ENCODE measurements at places on chromosomes 2 and 18. TPM values are rescaled to one million over a fixed set of nuclear protein-coding genes. Genes with fewer than 3 reads are reported as not detected.

DNA sequence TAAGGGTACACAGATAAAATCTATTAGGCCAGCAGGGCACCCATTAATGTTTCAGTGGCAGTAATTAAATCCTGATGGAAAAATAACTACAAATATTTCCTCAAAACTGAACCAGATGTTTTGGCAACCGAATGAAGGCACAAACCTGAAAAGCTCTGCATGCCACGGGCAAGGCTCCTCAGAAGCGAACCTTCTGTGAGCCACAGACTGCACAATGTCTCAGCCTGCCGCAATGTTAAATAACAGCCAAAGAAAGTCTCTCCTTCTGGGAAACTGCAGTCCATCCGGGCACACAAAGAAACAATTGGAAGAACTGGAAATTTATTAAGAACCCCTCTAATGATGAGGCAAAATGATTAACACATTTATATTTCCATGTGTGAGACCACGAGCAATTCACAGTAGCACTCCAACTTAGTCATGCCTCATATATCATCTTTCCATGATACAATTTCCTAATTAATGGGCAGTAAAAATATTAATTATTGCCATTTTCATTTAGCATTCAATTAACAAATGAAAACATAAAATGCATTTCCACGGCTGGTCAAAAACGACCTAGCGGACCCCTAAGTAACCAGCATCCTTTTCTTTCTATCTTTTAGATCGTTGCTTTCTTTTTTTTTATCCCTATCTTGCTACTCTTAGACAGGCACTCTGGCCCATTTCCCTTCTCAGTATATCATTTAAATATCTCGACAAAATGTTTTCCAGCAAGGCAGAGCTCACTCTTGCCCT, 237.5 kb downstream of the EPHA4 start:
- H3K4me1 ChIP-seq = no peaks in the 10 kb centered on the region
- no peak for DNase-seq
- peaks cover 3% of the 10 kb centered on the region for H3K27me3 ChIP-seq
- H3K27ac ChIP-seq = no peak overlapping the region
- H3K4me3 ChIP-seq = no peak overlapping the region
- H3K36me3 ChIP-seq = no peaks in the 10 kb centered on the region

UPP2 gene
- not detected for total RNA-seq

GRCh38 chr2:217832115-217832514, 170.7 kb downstream of the TNS1 start:
- H3K27ac ChIP-seq = no peak overlapping the region
- no peak overlapping the region for H3K4me3 ChIP-seq
- H3K4me1 ChIP-seq = no peaks in the 10 kb centered on the region
- DNase-seq = no peak
- peaks cover 2% of the 10 kb centered on the region for H3K27me3 ChIP-seq

NXPH2 gene
- not detected for total RNA-seq

DNA sequence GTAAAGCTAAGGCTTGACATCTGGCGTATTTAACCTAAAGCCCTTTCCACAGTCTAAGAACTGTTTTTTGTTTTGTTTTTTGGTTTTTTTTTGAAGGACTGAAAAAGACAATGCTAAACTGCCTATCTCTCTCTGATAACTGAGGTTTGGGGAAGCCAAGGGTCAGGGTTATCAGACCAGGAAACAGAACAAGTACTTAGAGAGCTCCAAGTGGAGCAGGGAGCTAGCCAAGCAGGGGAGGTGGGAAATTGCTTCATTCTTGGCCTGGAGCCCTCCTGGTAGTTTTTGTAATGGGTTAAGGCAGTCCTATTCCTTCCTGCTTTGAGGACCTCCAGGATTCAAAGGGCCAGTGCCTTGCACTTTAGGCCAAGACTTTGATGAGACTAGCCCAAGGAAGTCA, 154.3 kb upstream of the LTBP1 start:
- no peak for DNase-seq
- H3K4me3 ChIP-seq = no peak overlapping the region
- no peaks in the 10 kb centered on the region for H3K4me1 ChIP-seq

- no peak overlapping the region for H3K27ac ChIP-seq
- peaks cover 22% of the 10 kb centered on the region for H3K36me3 ChIP-seq
- no peak for DNase-seq
- H3K4me1 ChIP-seq = no peaks in the 10 kb centered on the region
These were observed 98.6 kb downstream of the NOL10 start for GRCh38 chr2:10591207-10591606.

GRCh38 chr2:105378276-105378840, 20.5 kb downstream of the FHL2 start:
- H3K27ac ChIP-seq = no peak overlapping the region
- no peak overlapping the region for H3K4me3 ChIP-seq
- no peak for DNase-seq
- H3K27me3 ChIP-seq = no peaks in the 10 kb centered on the region
- H3K36me3 ChIP-seq = no peaks in the 10 kb centered on the region

GRCh38 chr18:48612917-48613316, 74.1 kb downstream of the CTIF start:
- no peaks in the 10 kb centered on the region for H3K4me1 ChIP-seq
- no peak for DNase-seq
- H3K27me3 ChIP-seq = peaks cover 3% of the 10 kb centered on the region
- no peaks in the 10 kb centered on the region for H3K36me3 ChIP-seq
- no peak overlapping the region for H3K27ac ChIP-seq
- no peak overlapping the region for H3K4me3 ChIP-seq

GRCh38 chr2:65340898-65341681, 91.3 kb downstream of the SPRED2 start:
- no peak overlapping the region for H3K4me3 ChIP-seq
- peaks cover 4% of the 10 kb centered on the region for H3K4me1 ChIP-seq
- H3K27me3 ChIP-seq = no peaks in the 10 kb centered on the region
- no peak for DNase-seq

- no peak for DNase-seq
- no peak overlapping the region for H3K4me3 ChIP-seq
- H3K27ac ChIP-seq = no peak overlapping the region
- H3K36me3 ChIP-seq = no peaks in the 10 kb centered on the region
These were observed 224.0 kb downstream of the CELF4 start for GRCh38 chr18:37341473-37342086.

DNA sequence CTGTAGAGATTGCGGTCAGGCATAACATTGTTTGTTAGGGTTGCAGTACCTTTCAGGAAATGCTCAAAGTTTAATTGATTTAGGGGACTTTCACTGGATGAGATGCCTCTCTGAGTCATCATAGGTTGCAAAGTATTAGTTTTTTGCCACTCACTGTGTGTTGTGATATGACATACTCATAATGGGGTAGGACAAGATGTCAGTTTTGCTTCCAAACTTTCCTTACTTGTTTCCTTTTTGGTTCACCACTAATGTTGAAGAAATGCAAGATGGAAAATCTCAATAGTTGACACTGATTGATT, 35.0 kb upstream of the PTH2R start:
- H3K36me3 ChIP-seq = no peaks in the 10 kb centered on the region
- no peak overlapping the region for H3K4me3 ChIP-seq
- H3K27me3 ChIP-seq = peaks cover 4% of the 10 kb centered on the region
- H3K27ac ChIP-seq = no peak overlapping the region
- no peak for DNase-seq

DNA sequence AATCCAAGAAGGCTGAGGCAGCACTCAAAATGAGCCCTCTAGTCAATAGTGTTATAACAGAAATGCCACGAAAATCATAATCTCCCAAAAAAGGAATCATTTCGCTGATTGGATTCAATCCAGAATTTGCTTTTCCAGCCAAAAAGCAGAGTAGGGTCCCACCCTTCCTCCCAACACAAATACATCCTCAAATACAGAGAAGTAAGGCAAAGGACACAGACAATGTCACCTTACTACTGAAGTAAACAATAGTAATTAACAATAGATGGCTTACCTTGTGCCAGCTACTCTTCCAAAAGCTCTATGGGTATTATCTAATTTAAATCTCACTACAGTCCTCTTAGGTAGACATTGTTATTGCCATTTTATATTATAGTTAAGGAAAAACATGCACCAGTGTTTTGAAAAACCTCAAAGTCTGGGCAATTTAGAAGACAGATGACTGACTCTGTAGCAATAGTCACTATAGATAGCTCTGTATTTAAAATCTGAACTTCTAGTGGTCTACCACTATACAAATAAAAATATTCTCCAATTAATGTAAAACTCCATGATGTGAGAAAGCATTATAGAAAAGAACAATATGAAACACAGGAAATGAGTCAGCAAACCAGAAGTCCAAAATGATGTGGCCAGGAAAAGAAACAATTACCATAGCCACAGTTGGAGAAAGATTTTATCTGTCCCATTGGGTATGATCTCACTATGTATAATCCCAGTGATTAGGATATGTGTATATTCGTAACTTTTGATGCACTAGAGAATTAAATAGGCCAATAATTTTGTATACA, 305.0 kb upstream of the ERBB4 start:
- no peak overlapping the region for H3K27ac ChIP-seq
- peaks cover 5% of the 10 kb centered on the region for H3K4me1 ChIP-seq
- H3K4me3 ChIP-seq = no peak overlapping the region
- peaks cover 3% of the 10 kb centered on the region for H3K27me3 ChIP-seq
- no peaks in the 10 kb centered on the region for H3K36me3 ChIP-seq
- DNase-seq = no peak

GRCh38 chr2:196925768-196926561, 542 bp downstream of the PGAP1 start:
- peak; percentile 42 for DNase-seq
- peaks cover 44% of the 10 kb centered on the region for H3K4me1 ChIP-seq
- peak overlapping the region; percentile 99 for H3K27ac ChIP-seq
- H3K4me3 ChIP-seq = peak overlapping the region; percentile 93
- H3K36me3 ChIP-seq = peaks cover 48% of the 10 kb centered on the region
- no peaks in the 10 kb centered on the region for H3K27me3 ChIP-seq

IL1RL1 gene
- total RNA-seq = 0.58 TPM

DNA sequence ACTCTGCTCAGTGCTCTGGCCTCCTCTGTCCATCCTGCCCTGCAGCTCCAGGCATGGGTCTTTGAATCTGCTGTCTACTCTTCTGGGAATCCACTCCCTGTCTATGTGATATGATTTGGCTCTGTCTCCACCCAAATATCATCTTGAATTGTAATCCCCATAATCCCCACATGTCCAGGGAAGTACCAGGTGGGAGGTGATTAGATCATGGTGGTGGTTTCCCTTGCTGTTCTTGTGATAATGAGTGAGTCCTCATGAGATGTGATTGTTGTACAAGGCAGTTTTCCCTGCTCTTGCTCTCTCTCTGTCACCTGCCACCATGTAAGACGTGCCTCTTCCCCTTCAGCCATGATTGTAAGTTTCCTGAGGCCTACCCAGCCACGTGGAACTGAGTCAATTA, 881.8 kb upstream of the ID2 start:
- peaks cover 3% of the 10 kb centered on the region for H3K27me3 ChIP-seq
- peaks cover 3% of the 10 kb centered on the region for H3K4me1 ChIP-seq
- H3K27ac ChIP-seq = no peak overlapping the region
- peaks cover 21% of the 10 kb centered on the region for H3K36me3 ChIP-seq
- no peak overlapping the region for H3K4me3 ChIP-seq
